ENCODE measurements at places on chromosomes 7 and 10.

- no peak for DNase-seq
These were observed 13.3 kb downstream of the ZNF438 start for GRCh38 chr10:31018356-31018750.

GRCh38 chr10:49158404-49158803, 24.6 kb upstream of the FAM170B start:
- DNase-seq, result no peak

DNA sequence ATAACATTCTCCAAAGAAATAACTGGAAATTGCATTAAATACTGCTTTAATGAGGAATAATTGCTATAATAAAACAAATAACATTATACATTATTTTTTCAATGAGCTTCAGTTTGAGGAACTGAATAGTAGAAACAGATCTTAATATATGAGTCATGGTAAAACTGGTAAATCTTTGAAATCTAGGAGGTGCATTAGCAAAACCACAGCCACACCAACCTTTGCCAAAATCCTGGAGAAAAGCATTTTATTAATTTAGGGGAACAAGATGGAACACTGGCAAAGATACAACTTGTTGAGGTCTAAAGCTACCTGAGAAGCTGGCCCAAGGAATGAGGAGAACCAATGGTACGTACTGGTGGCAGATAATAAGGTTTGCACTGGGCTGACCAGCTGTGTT, 5.4 kb upstream of the ASL start:
- DNase-seq, result no peak

- DNase-seq, result peak; percentile 4
These were observed 1132.0 kb upstream of the LRRTM3 start for GRCh38 chr10:65793738-65794425.

GRCh38 chr7:95199779-95200558, 124.4 kb downstream of the PON1 start:
- DNase-seq, result peak; percentile 80

DNA sequence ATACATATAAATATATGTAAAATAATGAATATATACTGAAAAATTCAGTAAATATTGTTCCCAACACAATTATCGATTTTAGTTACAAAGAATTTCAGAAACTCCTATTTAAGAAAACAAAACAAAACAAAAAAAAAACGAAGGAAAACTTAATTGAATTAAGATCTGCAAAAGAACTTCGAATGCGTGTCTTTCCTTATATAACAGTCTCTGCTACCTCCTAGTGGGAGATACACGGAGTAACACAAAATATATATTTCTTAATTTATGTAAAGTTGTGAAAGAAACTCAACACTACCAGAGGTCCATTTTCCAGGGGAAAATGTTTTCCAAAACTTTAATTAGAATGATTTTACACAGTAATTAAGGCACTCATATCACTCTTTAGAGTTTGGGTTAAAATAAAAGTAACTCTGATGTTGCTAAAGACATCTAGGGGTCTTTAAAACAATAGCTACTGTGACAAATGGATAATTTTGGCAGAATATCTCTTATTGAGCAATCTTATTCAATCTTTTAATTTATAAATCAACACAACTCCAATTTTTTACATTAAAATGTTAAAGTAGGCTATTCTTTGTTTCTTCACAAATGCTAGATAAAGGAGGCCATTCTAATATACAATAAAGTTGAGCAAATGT, 41.6 kb downstream of the NEBL start:
- DNase-seq, result peak; percentile 19

GRCh38 chr10:119396008-119396708, 146.4 kb downstream of the RGS10 start:
- no peak for DNase-seq

DNA sequence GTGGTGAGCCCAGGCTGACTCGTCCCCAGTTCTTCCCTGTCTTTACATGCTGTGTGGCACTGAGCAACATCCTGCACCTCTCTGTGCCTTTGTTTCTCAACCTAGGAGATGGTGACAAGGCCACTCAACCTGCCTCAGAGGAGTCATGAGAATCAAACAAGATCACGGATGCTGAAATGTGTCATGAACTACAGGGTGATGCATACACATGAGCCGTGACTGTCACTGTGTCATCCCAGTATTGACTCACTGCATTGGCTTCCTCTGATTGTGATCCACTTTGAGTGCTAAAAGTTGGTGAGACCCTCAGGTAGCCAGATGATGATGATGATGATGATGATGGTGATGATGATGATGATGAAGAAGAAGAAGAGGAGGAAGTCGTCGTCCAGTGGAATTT, 11.5 kb downstream of the C10orf71 start:
- no peak for DNase-seq

- DNase-seq, result no peak
These were observed 926.6 kb upstream of the MBL2 start for GRCh38 chr10:53699231-53699630.

DNA sequence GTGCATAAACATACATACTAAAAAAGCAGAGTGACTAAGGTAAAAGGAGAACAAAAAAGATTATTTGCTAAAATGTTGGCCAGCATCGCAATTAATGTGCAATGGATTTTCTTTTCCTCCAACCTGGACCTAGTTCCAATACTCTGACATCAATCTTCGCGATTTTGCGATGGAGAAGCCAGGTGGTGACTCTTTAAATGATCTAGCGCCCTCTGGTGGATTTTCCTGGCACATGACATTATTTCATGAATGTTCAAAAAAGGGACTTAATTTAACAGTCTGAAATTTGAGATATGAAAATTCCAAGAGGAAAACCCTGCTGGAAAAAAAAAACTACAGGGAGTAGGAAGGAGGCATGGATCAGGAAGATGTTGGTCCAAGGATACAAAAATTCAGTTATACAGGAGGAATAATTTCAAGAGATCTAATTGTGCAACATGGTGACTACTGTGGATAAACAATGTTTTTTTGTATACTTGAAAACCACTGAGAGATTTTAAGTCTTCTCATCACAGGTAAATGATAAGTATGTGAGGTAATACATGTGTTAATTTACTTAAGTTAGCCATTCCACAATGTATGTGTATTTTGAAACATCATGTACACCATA, 4.3 kb upstream of the KCNMA1 start:
- peak; percentile 70 for DNase-seq

GRCh38 chr10:127428385-127428980, 120.6 kb upstream of the NPS start:
- DNase-seq, result no peak

DNA sequence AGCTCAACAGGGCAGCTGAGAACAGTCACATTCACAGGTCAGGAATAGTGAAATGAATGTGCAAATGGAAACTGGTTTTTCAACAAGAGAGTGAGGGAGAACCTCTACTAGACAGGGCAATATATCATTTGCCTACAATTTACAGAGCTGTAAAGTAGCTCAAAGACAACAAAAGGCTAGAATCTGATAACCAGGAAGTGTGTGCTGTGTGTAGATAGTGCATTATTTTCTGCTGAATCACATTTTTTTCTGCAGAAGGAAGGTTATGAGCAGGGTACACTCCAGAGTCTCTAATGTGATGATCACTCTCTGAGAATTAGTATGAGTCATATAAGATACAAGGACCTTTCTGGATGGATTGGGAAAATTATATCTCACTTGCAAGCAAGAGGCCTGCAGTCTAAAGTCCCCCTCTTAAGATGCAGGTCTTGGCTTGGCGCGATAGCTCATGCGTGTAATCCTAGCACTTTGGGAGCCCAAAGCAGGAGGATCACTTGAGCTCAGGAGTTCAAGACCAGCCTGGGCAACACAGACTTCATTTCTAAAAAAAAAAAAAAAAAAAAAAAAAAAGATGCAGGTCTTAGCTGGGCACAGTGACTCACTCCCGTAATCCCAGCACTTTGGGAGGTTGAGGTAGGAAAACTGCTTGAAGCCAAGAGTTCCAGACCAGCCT, 59.9 kb upstream of the COBL start:
- DNase-seq, result no peak

DNA sequence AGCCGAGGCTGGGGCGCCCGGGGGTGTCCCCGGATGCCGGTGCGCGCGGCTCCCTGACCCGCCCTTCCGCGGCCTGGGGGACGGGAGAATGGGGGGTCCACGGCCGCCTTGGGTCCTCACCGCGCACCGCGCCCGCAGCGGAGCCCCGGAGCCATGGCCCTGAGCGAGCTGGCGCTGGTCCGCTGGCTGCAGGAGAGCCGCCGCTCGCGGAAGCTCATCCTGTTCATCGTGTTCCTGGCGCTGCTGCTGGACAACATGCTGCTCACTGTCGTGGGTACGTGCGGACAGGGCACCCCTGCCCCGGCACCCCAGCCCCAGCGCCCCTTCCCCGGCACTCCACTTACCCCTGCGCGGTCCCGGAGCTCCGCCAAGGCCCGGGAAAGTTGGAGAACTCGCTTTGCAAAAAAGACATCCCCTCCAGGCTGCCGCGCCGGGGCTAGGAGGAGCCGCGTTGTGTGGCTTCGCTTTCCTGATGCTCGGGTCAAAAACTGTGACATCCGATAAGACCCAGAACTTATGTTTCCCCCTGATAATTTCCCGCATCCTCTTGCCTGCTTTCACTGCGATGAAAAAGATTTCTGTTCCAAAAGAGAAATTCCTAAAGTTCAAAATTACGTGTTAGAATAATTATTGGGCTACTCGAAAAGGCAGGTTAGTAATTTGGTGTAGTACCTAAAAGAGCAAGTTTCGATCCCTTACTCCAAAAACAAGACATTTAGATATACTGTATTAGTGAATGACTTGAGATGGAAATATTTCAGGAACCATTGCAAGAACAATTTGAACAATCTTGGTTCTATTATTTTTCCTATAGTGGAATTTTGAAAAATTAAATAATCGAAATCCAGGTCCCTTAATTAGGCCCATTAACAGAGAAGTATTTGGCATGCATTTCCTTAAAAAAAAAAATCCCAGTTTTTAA, 888 bp downstream of the SLC18A2 start:
- DNase-seq, result no peak

- no peak for DNase-seq
These were observed 2.5 kb downstream of the USP54 start for GRCh38 chr10:73588656-73589055.

GRCh38 chr7:36663481-36663880, 60.8 kb downstream of the AOAH start:
- no peak for DNase-seq

DNA sequence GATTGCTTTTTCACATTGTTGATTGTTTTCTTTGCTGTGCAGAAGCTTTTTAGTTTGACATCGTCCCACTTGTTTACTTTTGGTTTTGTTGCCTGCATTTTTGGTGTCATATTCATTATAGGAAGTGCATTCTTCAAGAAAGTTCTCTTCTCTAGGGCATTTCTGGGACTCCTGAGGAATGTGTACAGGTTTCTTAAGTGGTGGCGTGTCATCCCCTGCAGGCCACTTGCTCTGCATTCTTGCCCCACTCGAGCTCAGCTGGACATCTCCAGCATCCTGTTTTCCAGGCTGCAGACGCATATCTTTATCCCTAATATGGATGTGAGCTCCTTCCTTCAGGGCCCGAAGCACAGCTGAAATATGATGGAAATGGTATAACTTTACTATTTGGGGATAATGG, 255.6 kb upstream of the HABP2 start:
- no peak for DNase-seq

DNA sequence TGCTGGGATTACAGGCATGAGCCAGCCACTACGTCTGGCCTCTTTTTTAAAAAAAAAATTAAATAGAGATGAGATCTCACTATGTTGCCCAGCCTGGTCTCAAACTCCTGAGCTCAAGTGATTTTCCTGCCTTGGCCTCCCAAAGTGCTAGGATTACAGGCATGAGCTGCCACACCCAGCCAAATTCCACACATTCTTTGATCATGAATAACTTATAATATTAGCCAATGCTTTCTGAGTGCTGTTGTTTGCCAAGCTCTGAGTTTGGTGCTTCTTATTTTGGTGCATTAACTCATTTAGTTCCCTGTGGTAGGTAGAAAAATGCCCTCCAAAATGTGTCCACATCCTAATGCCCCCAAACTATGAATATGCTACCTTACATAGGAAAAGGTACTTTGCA, 47.2 kb upstream of the MKI67 start:
- DNase-seq, result no peak

- DNase-seq, result no peak
These were observed 175.2 kb downstream of the CDK14 start for GRCh38 chr7:90771281-90771680.

DNA sequence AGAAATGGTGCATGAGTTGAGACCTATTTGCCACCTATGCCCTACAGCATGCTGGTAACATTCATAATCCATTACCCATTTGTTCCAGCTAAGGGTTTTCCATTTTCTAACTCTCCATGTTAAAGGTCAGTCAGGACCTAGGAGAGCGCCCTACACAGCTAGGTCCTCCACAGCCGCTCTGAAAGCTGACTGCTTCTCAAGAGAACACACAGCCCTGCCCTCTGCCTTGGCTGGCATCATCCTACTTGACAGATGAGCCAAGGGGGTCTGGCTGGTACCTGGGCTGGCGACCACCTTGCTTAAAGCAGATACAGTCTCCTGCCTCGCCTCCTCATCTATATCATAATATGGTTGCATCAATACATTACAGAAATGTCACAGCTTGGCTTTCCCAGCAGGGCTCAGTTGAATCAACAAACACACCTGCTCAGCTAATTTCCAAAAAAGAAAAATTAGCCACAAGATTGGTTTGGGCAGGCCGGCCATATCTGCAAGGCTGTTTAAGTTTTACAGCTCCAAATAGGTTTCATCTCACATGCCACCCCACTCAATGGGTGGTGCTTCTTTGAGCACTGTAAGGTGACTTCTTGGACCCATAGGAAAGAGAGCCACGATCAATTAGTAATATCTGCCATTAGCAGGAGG, 17.3 kb downstream of the TLL2 start:
- no peak for DNase-seq

- DNase-seq, result no peak
These were observed 583.1 kb upstream of the LRRN3 start for GRCh38 chr7:110507832-110508231.

GRCh38 chr10:6678211-6678803, 98.2 kb upstream of the PRKCQ start:
- no peak for DNase-seq

GRCh38 chr7:24201226-24201625, 82.8 kb upstream of the NPY start:
- no peak for DNase-seq

DNA sequence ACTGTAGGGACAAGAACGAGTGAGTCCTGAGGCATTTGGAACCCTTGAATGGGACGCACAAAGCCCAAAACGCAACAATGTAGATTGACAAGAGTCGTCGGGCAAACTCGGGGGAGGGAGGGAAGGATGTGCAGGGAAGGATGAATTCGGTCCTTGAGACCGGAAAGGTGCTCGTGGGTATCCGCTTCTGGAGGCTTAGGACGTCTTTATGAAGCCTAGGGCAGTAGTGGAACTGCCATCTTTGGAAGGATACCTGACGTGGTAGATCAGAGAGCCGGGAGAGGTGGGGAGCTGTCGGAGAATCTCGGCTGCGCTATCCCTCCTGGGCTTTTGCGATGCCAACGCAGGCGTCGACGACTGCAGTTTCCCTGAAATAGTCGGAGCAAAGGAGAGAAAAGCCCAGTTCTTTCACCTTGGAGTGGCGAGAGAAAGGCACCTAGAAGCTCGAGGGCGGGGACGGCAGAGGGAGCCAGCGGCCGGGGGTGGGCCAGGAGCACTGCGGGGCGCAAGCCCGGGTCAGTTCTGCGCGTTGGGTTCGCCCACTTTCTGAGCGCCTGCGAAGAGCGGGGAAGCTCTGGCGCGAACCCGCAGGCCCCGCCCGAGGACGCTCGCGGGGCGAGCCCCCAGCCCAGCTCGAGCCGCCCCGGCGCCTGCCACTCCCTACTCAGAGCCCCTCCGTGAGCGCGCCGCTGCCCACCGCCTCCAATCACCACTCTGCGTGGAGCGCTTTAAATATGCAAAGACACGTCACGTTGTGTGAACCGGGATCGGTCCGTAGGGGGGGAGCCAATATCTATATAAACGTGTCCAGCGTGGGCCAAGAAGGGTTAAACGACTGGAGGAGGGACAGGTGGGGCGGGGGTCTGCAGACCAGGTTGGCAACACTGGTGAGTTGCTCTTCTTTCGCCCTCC, at the start of gene CYP26C1:
CYP26C1 (plus strand) TSS at position 824 of the 912 bp plus-strand sequence. CDS start 466 bp downstream, outside the sequence.
- no peak for DNase-seq
